ENCODE measurements at places on chromosomes 7 and 10. TPM values are rescaled to one million over a fixed set of nuclear protein-coding genes. Genes with fewer than 3 reads are reported as not detected.

The NOBOX gene
- total RNA-seq: not detected

DNA sequence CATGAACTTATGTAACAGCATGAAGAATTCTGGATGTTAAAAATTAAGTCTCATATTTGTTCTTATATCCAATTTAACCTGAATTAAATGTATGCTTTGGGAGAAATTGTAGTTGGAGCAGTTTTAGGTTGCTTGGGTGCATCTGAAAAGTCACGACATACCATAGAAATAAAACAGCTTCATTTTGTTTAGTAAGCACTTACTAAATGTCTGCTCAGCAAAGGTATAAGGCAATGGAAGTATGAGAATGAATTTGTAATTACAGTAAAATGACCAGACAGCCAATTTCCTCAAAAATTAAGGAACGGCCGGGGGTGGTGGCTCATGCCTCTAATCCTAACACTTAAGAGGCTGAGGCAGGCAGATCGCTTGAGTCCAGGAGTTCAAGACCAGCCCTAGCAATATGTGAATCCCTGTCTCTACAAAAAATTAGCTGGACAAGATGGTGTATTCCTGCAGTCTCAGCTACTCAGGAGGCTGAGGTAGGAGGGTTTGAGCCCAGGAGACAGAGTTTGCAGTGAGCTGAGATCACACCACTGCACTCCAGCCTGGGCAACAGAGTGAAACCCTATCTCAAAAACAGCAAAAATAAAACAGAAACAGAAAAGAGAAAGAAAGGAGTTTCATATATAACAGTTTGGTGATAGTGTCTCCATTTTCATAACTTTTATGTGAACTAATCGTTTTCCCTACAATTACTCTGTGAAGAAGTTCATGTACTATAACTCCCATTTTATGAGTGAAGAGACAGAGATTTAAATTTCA, 47.2 kb upstream of the KLF6 start:
- no peak for DNase-seq

The ADAMTS14 gene
- total RNA-seq: 4.2 TPM

The VSTM2A gene
- 0.84 TPM for total RNA-seq

DNA sequence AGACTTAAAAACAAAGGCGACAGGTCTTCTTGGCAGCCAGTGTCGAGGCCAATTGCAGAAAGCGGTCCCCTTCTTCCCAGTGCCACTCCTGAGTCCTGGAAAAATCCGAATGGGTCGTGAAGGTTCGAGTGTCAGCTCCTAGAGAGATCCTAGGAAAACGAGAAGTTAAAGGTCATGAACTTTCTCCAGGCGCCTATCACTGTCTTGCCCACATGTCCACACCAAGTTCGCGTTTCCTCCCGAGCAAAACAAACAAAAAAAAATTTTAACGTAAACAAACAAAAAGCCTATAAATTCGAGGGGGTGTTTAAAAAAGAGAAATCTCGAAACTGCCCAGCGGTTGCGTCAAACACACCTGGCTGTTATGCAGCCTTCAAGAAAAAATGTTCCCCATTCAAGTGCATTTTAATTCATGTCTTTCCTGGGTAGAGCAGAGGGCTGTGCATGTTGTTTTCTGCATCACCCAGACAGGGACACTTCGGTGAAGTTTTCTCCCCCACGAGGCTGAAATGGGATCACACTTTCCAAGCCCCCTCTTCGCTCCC, 1.5 kb downstream of the ARHGAP21 start:
- DNase-seq: no peak

DNA sequence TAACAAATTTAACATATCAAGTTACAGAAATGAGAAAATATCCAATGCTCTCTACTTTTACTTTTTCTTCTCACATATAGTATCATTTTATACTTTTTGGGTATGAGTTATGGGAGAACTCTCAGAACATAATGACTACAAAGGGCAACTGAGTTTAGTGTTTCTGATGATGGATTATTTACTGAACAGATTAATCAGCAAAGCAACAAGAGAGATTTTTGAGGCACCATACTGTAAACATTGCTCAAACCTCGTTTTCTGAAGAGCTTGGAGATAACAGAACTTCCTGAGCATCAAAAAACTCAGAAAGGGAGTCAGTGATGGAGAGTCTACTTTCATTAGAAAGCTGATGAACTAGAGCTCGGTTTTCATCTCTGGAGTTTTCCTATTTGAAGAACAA, 84.8 kb upstream of the GSDME start:
- DNase-seq: no peak

GRCh38 chr10:33535866-33536265, 201.4 kb upstream of the NRP1 start:
- no peak for DNase-seq

DNA sequence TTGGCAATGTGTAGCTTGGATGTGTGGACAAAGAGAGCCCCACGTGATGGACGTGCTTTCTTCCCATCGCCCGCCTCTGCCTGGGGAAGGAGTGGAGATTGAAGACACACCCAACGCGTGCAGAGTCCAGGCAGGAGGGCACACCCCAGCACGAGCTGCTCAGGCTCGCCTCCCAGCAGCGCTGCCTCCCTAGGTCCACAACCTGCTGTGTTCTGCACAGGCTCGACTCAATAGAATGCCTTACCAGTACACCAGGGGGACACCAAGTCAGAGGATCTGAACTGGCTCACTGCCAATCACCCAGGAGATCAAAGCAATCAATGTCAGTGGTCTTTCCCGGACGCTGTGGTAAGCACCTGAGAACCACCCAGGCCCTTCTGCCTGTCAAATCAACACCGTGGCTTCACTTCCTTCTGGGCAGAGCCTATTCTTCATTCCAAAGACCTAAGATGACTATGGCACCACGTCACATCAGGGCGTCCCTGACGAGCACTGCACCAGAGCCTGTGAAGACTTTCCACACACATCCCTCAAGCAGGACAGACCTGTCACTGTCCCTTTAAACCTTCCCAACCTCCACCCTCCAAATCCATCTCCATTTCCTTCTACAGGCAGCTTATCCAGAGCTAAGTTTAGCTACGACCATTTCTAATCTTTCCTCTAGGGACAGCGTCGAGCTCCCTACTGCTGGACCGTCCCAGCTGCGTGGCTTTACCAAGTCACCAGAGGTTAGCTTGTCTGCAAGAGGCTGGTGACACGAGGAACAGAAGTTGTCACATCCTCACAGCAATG, 72.3 kb downstream of the AMZ1 start:
- peak; percentile 53 for DNase-seq
